ENCODE measurements at places on chromosomes 13 and 19.

DNA sequence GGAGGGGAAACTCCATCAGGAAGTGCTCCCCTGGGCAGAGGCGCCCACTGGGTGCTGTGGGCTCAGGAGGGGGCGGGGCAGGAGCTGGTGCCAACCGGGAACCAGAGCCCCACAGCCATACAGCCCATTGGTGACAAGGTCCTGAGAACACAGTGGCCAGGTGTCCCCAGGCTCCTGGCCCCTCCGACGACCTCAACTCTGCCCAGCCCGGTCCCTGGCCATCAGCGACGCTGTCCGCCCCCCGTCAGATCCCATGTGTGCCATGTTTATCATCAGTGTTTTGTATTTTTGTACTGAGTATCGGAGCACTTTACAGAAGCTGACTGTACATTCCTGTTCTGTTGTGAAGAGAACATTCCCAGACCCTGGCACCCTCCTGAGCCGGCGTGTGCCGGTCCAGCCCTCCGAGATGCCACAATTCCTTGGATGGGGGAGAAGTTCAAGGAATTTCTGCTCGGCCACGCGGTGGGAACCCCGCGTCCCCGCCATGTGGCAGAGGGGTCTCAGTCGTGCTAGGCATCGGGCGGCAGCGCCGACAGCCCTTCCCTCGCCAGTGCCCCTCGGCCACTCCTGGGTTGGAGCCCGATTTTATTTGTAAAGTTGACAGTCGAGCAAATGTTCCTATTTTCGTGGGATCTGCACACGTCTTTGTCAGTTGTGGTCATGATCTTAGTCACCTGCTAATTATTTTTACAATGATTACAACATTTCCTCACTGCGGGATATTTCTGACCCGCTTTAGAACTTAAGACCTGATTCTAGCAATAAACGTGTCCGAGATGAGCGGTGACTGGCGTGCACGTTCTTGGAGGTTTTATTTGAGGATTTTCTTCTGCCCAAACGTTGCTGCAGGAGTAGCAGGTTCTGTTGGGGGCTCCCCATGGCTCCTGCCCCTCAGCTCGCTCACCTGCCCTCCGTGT, 16.9 kb downstream of the PEX11G start:
- no peak for DNase-seq

DNA sequence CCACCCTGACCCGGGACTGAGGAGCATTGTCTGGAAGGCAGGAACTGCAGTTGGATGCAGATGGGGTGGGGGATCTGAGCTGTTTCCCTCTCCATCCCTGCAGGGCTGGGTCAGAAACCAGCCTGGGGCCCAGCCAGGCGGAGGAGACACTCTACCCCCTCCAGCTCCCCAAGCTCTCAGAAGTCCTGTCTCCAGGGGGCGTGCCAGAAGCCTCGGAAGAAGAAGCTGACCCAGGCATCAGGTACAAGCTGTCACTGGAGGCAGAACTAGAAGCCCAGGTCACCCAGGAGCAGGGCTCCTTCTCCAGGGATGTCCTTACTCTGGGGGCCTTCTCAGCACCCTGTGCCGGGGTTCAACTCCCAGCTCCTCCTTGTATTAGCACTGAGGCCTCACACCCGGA, 15.5 kb downstream of the SIX5 start:
- DNase-seq: no peak

DNA sequence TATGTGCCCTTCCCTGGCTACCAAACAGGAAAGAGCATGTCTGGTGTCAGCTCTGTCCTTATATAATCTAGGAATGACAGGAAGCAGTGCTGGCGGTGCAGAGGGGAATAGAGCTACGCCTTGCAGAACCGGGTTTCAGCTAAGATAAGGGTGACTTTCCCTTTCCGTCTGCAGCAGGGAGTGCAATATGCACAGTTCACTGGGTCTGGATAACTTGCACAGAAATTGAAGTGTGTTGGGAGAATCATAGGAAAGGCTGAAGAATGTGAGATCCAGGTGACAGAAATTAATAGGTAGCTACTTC, 90.0 kb upstream of the TSHZ3 start:
- no peak for DNase-seq

DNA sequence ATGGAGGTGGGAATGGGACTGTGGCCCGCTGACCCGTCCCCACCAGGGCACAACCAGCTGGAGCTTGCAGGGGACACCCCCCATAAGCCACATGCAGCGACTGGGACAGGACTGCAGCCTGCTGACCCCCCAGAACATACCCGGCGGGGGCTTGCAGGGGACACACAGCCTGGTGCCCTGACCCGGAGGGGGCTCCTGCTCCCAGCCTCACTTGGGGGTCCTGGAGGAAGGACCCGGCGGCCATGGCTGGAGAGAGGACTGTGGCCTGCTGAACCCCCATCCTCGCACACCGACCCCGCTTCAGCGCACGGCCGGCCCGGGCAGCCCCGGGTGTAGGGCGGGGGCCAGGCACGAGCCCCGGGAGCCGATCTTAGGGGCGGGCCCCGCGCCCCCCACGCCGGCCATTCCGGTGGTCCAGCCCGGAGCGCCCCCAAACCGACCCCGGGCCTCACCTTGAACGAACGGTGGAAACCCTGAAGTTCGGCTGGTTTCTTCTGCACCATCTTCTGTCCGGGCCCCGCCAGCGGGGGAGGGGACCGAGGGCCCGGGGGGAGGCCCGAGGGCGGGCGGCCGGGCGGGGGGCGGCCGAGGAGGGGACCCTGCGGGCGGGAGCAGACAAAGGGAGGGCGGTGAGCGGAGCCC, 574 bp downstream of the MKNK2 start:
- DNase-seq: no peak

- no peak for DNase-seq
Measured at GRCh38 chr13:20696073-20696472, 7.4 kb upstream of the IL17D start.

GRCh38 chr19:1038978-1039645, 795 bp upstream of the ABCA7 start:
- no peak for DNase-seq

- DNase-seq: no peak
Measured at GRCh38 chr19:33186431-33187182, 7.5 kb upstream of the LRP3 start.

DNA sequence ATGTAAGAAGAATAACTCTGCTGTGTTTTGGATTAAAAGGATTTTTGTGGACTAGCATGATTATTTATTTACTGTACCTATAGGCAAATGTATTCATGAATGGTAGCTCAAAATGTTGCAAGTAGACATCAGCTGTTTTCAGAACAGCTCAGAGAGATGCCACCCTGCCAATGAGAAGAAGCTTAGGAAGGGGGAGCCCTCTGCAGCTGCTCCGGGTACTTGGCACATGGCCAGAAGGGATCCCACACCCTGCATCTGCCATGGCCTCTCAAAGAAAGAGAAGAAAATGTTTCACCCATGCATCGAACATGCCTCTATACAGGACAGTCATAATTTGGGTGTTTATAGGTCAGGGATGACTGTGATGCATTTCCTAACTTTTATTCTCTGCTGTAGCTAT, 30.5 kb upstream of the MBNL2 start:
- DNase-seq: no peak

- DNase-seq: no peak
Measured at GRCh38 chr13:109180905-109181425, 551.6 kb downstream of the MYO16 start.

DNA sequence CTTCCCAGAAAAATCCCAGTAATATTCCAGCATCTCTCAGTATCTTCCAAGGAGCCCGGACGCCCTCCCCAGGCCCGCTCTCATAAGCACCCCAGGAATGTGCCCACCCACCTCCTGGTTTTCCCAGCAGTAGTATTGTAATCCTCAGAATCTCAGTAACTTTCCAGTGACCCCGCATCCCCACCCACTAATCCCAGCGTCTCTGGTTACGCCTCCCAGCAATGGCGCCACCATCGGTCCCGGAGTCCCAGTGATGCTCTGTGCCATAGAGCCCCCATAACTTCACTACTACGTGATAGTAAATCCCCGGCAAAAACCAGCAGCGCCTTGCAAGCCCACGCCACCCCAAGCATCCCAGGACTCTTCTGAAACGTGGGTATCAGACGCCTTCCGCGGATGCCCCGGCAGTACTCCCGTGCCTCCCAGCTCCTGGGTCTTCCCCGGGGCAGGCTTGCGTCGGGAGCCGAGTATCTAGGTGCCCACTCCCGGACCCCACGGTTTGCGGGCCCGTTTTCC, 928 bp upstream of the PNPLA6 start:
- DNase-seq: peak; percentile 90

GRCh38 chr19:41682437-41682836, 5.6 kb downstream of the CEACAM7 start:
- DNase-seq: no peak

- DNase-seq: peak; percentile 53
Measured at GRCh38 chr19:45402298-45403061, 2.4 kb downstream of the PPP1R13L start.

DNA sequence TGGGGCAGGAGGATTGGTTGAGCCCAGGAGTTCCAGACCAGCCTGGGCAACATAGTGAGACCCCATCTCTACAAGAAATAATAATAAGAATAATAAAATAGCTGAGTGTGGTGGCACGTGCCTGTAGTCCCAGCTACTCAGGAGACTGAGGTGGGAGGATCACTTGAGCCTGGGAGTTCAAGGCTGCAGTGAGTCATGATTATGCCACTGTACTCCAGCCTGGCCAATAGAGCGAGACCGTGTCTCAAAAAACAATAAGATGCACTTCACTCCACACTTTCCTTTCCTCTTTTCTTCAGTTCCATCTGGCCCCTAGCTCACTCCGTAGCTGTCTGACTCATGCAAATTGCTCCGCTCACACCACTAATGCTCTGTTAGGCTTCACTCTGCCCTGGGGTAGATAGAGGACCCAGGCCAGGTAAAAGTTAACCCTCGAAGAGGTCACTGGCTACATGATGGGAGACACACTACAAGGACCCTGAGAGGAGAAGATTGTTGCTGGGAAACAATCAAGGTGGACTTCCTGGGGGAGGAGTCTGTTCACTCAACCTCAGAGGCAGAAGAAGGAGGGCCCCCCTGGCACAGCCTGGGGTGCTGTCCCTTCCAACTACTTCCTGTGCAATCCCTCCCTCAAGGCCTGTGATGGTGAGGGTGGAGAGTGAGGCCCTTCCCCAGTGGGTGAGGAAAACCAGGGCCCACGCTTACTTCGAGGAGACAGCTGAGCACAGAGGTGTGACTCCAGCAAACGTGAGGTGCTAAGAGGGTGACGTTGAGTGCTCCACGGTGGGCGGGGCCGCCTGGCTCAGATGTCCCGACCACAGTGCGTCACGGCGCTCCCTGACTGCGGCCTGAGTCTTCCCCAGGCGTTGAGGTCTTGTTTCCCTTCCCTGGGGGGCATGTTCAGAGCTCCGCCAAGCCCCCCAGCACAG, 8.8 kb upstream of the TNFSF9 start:
- no peak for DNase-seq

GRCh38 chr19:49546825-49547565, 19.2 kb downstream of the RCN3 start:
- peak; percentile 90 for DNase-seq

DNA sequence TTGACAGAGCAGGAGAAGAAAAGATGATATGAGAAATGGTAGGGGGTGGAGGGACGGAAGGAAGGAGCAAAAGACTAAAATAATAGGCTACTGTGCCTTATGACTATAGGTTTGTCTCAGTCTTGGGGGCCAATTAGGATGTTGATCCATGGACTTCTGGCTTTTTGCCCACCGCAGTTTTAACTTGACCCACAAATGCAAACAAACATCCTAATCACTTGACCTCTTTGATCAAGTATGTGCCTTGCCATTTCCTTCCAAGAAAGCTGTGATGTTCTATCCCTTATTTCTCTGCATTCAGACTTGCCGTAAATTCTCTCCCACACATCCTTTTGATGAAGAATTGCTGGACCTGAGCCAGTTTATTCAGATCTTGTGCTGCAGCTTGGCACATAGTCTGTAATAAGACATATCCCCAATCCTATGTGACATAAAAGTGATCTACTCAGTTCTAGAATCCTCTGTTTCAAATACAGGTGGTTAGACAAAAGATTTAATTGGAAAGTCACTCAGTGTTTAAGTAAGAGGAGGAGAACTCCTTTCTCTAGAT, 62.8 kb downstream of the TPT1 start:
- DNase-seq: peak; percentile 68

DNA sequence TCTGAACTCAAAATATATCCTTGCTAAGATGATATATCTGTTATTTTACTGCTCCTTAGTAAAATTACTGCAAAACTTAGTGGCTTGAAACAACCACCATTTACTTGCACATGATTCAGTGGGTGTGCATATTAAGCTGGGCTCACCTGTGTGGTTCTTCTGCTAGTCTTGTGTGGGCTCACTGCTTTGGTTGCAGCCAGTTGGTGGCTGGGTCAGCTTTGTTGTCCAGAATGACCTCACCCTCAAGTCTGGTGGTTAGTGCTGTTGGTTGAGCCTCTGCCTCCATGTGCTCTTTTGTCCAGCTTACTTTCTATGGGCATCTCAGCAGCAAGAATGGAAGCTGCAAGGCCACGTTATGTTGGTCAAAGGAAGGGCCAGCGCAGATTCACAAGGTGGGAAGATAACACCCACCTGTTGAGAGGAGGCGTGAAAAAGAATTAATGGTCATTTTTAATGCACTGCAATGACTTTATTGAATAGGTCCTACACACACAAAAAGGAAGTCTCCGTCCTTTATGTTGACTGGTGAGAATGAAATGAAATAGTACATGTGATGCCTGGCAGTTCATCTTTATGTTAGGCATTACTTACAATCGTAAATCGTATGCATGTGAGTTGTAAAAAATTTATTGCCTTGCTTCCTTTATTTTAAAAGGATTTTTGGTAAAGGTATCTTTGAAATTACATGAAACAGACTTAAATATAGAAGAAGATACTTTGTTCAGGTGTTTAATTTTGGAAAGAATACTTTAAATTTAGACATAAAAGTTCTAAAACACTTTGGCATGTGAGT, 34.3 kb downstream of the URI1 start:
- DNase-seq: no peak

DNA sequence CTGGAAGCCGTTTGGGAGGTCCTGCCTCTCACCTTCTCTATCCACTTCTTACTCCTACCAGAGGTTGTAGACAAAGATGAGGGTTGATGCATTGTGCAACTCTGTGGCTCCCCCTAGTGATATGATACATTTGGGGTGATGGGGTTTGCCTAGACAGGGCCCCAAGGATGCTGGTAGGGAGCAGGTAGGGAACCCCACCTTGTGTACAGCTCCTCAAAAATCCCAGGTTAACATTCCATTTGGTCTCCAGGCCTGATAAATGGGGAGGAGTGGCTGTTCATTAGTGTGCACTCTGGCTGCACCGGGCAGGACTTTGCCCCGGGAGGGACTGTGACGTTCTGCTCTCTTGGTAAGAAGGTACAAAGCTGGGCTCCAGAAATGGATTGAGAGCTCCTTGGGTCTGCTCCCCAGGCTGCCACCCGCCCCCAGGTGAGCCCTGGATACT, 19.2 kb downstream of the SIGLEC8 start:
- no peak for DNase-seq

GRCh38 chr13:32409561-32410421, 18.1 kb downstream of the N4BP2L1 start:
- peak; percentile 11 for DNase-seq

All from endothelial cell of umbilical vein (primary cell).